RPMI7951 (cell line): ENCODE measurements at places on chromosomes 6 and 20.

GRCh38 chr6:71414486-71414885, 125.9 kb downstream of the OGFRL1 start:
- no peak for DNase-seq

DNA sequence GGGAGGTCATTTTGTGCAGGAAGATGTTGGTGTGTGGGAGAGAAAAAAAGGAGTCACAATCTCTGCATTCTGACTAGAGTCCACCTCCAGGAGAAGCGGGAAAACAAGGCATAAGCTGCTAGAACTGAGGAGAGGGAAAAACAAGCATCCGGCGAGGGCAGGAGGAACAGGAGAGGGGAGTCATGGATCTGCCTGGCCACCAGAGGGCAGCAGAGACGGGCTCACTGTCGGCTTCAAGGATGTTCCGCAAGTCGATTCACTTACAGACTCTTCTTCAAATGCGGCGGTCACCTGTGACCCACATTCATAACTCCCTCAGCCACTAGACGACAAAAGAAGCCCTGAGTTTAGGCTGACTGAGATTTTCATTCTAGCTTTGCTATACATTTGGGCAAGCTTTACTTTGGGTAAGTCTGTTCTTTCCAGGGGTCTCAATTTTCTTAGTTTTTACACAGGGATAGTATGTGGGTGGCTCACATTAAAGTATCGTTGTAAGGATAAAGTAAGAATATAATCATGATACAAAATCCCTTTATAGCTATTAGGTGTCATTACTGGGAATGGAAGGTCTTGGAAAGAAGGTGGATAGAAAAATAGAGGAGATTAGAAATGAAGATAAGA, 6.6 kb upstream of the BTNL2 start:
- DNase-seq = peak; percentile 51

GRCh38 chr6:89961481-89961880, 67.2 kb downstream of the GJA10 start:
- no peak for DNase-seq

DNA sequence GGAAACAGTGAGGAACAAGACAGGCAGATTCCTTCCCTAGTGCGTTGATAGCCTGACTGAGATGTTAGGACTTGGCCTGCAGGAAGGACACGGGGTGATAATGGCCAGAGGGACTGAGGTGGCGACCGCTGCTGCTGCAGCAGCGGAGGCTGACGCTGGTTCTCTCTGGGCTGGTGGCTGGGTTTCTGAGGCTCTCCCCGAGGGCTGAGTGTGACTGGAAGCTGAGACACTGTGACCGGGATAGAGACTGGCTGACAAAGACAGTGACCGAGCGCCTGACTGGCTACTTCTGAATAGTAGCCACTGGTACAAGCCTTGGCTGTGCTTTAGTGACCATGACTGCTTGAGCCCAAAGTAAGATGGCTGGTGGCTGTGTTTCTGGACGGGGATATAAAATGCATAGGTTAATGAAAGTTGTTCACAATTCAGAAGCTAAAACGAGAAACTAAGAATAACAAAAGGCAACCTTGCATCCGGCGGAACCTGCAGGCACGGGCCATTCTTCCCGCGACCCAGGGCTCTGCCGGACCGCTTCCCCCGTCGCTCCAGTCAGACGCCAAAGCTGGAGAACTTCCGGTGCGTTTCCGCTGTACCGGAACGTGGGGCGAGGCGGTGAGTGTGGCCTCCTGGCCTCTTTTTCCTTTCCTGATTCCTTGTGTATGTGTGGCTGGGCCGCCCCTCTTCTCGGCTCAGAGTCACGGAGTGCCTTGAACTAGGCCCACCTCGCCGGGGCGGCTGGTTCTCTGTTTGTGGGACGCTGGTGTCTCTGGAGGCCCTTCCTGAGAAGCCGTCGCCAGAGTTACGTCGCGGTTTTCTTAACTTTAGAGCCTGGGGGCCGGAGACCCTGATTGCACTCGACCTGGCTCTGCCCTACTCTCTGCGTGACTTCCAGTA, at the start of gene AAR2:
AAR2 (plus strand) TSS at position 587 of the 894 bp plus-strand sequence. CDS start 3,391 bp downstream, outside the sequence.
- peak; percentile 85 for DNase-seq

DNA sequence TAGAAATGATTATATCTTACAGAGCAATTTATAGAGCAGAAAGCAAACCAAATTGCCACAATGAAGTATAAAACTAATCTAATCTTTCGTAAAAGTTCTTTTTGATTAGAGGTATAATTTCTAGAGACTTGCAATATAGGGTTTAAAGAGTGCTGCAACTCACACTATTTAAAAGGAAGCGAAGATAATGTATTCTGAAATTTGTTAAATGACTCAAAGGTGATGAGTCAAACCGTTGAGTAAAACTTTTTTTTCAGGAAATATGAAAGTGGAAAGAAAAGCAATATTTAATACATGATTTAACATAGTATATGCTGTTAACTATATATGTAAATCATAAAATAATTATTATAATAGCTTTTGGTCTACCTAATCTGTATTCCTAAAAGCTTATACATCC, 133.6 kb downstream of the SYNE1 start:
- DNase-seq = peak; percentile 34

- no peak for DNase-seq
Measured at GRCh38 chr6:73308712-73309534, 45.2 kb downstream of the DPPA5 start.

DNA sequence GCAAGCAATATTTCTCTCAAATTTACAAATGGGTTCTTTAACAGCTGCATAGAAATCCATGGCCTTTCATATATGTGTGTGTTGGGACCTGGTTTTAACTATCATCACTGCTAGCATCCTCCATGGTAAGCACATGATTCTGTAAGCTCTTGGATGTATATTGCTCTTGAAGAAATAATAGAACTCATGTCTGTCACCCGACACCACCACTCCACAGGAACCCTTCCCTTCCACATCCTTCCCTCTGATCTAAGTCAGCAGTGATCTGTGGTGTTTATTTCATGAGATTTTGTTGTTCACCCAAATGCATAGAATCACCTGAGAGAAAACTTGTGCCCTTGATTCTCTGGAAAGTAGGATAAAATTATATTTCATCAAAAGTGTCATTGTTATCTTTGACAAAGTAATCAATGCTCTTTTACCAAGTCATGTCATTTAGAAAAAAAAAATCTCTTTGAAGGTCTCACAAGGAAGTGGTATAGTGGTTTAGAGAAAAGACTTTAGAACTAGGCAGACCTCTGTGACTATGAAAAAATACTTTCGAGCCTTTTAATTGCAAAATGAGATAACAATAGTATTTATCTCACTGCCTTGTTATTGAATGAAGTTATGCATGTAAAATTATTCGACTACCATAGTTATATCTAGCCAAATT, 649.8 kb upstream of the SLC35B3 start:
- no peak for DNase-seq

- DNase-seq = peak; percentile 19
Measured at GRCh38 chr6:131061751-131062119, 1.3 kb downstream of the EPB41L2 start.

GRCh38 chr20:40575851-40576250, 113.2 kb downstream of the MAFB start:
- no peak for DNase-seq

GRCh38 chr20:21074605-21075336, 31.4 kb downstream of the LINC00237 start:
- DNase-seq = peak; percentile 90

DNA sequence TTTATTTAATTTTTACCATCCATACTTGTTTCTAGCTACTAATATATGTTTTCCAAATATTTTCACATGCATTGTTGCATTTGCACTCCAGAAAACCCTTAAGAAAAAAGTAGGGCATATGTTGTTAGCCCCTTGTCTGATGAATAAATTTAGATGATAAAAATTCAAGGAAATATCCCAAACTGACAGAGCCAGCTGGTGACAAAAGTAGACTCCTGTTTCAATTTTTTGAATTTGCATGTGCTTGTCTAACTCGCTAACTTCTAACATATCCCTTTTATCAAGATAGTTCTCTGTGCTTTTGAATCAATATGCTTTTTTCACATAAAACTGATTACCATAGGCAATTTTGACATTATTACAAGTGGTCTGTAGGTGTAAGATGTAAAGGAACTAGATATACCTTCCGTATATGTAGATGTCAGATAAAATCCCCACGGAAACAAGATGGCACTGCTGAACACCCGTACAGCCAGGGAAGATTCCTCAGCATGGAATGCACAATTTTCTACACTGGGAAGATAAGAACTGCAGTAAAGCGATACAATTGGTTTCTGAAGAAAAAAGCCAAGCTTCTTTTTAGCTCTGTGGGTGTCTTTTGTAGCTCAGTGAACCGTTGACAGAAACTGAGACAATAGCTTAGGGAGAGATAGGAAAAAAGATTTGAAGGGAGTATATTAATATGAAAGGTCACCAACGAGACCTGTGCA, 437.6 kb upstream of the RNF217 start:
- no peak for DNase-seq

- DNase-seq = no peak
Measured at GRCh38 chr6:137810554-137811120, 56.4 kb upstream of the TNFAIP3 start.
